HS-27A (cell line): ENCODE measurements at places on chromosomes 12 and 14.

- DNase-seq = no peak
These were observed 98.9 kb downstream of the HMGA2 start for GRCh38 chr12:65923228-65923627.

- no peak for DNase-seq
These were observed 12.1 kb upstream of the PPP4R4 start for GRCh38 chr14:94161981-94162380.

- no peak for DNase-seq
These were observed 31.9 kb upstream of the MON2 start for GRCh38 chr12:62434494-62435302.

GRCh38 chr14:50744231-50744630 is 76.1 kb upstream of the SAV1 start:
- DNase-seq = no peak

- DNase-seq = no peak
These were observed 36.7 kb downstream of the TMBIM6 start for GRCh38 chr12:49777800-49778748.

GRCh38 chr14:105023791-105024480 is 3.1 kb upstream of the CDCA4 start:
- DNase-seq = no peak

- DNase-seq = no peak
These were observed 9.2 kb downstream of the RNASE9 start for GRCh38 chr14:20551606-20552005.
